Epithelial cell of umbilical artery (primary cell): ENCODE measurements at places on chromosomes 4 and X. TPM values are rescaled to one million over a fixed set of nuclear protein-coding genes. Genes with fewer than 3 reads are reported as not detected.

SMPX gene
- total RNA-seq, result not detected in 2 replicates

MAP7D2 gene
- 0.15 TPM in 1 of 2 replicates, not detected in the other for total RNA-seq

TCP11X2 gene
- total RNA-seq, result not detected in 2 replicates

ARHGAP6 gene
- 0.30 and 0.32 TPM in 2 replicates for total RNA-seq
